ENCODE measurements at places on chromosomes 6 and 20.

GRCh38 chr6:144027932-144028587 is 20.0 kb upstream of the PLAGL1 start:
- DNase-seq = no peak

- no peak for DNase-seq
Observed at GRCh38 chr20:2289475-2289874, 6.3 kb upstream of the TGM3 start.

DNA sequence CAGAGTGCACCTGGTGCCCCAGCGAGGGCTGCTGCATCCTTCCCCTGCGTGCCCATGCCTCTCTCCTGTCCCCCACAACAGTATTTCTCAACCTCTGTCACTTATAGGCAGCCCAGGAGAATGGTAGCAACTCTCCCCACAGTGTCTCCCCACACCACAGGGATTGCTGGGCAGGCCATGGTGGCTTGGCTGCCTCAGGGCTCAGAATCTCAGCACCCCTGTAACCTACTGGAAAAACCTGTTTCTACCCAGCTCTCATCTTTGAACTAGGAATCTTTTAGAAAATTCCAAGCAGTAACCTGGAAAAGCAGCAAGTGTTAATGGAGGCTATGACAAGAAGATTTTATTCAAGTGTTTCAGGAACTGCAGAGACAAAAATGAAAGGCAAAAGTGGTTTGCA is 38.0 kb downstream of the CD164 start:
- no peak for DNase-seq

GRCh38 chr20:8788831-8789230 is 280.1 kb upstream of the PLCB4 start:
- DNase-seq = no peak

DNA sequence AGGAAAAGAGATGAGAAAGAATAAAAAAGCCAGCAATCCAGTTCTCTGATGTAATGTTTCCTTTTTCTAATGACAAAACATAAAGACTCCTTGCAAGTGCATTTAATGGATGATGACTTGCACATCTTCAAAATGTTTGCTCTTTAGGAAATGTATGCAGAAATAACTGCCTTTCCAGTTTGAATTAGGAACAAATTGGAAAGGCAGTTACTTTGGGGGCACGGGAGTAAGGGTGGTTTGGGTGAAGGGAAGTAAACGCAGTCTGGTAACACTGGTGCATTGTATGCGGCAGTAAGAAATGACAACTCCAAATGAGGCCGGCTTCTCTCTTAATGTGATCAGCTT is 57.6 kb upstream of the REV3L start:
- no peak for DNase-seq

DNA sequence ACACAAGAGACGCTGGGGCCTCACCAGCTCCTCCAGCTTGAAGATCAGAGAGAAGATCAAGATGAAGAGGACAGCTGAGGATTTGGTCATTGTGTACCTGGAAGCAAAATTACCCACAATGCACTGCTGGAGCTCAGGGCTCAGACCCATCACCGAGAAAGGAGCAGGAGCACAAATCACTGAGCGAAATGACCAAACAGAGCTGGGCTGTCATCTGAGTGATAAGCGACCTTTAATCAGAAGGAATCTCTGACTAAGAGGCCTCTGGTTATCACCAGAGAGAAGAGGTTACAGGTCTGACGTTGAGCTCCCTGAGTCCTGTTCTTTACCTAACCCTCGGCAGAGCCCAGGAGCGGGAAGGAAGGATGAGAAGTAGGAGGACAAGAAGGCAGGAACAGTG is 47.5 kb upstream of the CDH22 start:
- DNase-seq = no peak

- DNase-seq = no peak
Observed at GRCh38 chr20:56582542-56582941, 46.6 kb upstream of the TFAP2C start.

DNA sequence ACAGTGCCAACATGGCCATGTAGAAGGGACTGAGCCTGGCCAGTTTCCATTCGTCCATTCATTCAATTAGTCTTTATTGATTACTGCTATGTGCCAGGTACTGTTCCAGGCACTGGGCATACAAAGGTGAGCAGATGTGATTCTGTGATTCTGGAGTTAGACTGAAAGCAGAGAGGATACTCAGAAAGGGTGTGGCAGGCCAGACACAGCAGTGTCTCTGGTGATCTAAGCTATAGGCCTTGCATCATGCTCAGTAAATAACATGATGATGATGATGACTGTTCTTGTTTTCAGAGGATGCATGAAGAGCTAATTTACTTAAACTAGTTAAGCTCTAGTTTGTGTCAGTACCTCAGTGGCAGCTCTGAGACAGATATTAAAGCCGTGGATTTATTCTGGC is 31.4 kb upstream of the FUCA2 start:
- no peak for DNase-seq

DNA sequence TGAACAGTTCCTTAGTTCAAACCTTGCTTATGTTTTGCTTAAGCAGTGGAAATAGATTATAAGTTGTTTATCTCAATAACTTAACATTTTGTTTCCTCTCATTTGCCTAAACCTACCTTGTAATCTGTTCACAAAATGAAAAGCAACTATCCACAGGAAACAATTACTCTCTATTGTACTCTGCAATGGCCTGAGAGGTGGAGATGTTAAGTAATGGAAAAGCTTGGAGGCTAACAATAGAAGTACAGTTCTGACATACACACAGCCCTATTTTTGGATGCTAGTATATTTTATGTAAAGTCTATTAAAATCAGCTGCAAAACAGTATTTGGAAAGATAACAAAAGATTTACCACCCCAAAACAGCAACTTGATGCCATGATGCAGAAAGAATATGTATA is 82.1 kb downstream of the TINAG start:
- no peak for DNase-seq

DNA sequence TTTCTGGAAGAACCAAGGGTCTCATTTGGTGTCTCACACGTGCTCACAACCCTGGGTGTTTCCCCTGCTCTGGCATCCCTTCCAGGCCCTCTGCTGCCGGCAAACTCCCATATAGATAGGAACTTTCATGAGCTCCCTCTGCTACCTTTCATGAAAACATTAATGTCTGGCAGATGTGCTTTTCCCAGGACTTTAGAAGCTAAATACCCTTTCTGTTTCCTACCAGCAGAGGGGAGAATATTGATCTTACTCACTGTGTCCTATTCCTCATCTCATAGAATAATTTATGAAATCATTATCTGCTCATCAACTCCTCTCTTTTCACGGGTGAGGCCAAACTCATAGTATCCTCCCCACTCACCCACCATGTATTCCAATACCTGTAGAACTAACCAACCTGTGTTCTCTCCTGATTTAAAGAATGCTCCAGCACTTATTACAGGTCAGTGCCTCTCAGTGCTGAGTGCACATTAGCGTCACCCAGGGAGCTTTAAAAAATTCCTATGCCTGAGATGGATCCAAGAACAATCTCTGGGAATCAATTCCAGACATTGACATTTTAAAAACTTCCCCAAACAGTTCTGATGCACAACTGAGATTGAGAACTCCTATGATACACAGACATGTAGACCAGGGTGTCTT is 298.5 kb upstream of the JAG1 start:
- DNase-seq = no peak

- DNase-seq = no peak
Observed at GRCh38 chr6:44349904-44350649, 7.6 kb downstream of the SPATS1 start.

DNA sequence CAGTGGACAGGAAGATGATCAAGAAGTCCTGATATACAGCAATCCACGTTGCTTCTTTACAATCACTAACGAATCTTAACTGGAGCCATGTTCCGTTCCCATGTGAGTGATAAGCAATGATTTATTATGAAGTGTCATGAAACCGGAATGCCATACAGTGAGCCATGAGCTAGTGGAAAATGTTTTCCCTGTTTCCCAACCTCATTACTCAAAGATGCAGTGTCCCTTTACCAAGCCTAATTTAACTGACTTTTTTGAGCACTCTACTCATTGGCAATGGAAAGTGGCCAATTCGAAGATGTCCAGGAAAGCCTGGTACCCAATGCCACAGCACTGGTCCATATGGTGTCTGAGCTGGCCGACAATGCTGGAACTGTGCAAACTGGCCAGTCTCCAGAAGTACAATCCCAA is 148.3 kb downstream of the ZNF217 start:
- DNase-seq = no peak

Data from AG04449 (cell line).